Activated CD4-positive, alpha-beta T cell treated with anti-CD3 and anti-CD28 coated beads, Interleukin-2, amount 10 ng/mL, durations not matched to agents 24 days and 14 days (primary cell): ENCODE measurements at places on chromosomes 7 and 10. TPM values are rescaled to one million over a fixed set of nuclear protein-coding genes. Genes with fewer than 3 reads are reported as not detected.

DNA sequence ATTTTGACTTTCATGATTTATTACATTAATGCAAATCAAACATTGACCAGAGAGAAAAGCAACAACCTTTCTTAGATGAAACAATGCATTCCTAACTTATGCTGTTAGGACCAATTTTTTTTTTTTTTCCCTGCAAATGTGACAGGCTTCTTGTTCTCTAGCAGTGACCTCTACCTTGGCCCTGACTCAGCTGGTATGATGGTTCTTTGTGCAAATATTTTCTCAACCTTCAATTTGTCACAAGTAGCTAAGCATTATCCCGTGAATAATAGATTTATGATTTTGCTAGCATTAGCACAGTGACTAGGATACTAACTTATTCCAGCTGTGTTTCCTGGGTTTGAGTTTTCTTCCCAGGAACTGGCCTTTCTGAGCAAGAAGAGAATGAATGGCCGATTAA, 64.9 kb downstream of the PPP1R9A start:
- H3K36me3 ChIP-seq: no peaks in the 10 kb centered on the region
- no peaks in the 10 kb centered on the region for H3K27me3 ChIP-seq
- H3K27ac ChIP-seq: no peak overlapping the region
- H3K4me3 ChIP-seq: no peak overlapping the region

DNA sequence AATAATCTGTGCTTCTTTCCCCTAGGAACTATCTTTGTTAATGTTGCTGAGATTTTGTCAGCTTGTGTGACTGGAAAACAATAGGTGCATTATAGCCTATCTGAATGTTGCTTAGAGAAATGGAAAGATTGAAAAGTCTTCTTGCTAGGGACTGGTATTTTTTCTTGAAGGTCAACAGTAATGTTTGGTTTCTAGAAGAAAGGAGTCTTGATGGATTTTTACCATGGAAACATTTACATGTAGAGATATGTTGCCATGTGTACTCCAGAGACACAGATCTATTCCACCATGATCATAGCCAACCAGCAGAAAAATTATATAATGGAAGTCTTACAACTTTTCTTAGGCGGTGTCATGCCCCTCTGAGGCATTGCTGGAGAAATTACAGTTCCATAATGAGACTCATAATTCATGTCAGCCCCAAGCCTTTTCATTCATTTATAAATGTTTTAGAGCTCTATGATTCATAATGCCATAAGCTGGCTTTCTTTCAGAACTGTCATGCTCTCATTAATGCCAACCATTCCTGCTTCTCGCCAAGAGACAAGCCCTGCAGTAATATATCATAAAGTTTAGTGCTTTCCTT, 175.1 kb upstream of the PTPRZ1 start:
- no peak for DNase-seq
- no peak overlapping the region for H3K27ac ChIP-seq
- no peaks in the 10 kb centered on the region for H3K4me1 ChIP-seq
- no peaks in the 10 kb centered on the region for H3K36me3 ChIP-seq
- no peak overlapping the region for H3K4me3 ChIP-seq

CEP55 gene
- total RNA-seq: 58.5 and 59.3 TPM in 2 replicates

PLPP4 gene
- total RNA-seq: not detected in 2 replicates

DNA sequence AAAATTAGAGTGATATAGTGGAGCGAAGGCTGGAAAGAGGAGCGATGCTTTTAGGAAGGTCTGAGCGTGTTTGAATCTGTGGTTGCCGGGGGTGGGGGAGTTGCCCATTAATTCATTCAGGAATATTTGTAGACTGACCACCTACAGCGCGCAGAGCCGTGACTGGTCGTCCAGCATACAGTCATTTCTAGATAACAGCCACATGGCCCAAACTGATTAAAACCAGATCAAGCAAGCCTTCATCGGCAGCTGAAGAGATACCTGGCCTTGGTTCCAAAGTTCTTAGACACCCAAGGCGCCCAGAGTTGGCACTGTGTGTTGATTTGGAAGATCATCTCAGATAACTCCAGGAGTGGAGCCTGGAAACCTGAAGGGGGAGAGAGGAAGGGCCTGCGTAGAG, 1.7 kb downstream of the PROSER2 start:
- no peak overlapping the region for H3K27ac ChIP-seq
- no peak for DNase-seq
- no peak overlapping the region for H3K4me3 ChIP-seq
- H3K27me3 ChIP-seq: peaks cover 56% of the 10 kb centered on the region
- H3K36me3 ChIP-seq: no peaks in the 10 kb centered on the region
- peaks cover 4% of the 10 kb centered on the region for H3K4me1 ChIP-seq

GRCh38 chr7:96899108-96899507, 106.2 kb upstream of the DLX6 start:
- no peaks in the 10 kb centered on the region for H3K4me1 ChIP-seq
- no peak overlapping the region for H3K4me3 ChIP-seq
- no peaks in the 10 kb centered on the region for H3K36me3 ChIP-seq
- H3K27ac ChIP-seq: no peak overlapping the region
- DNase-seq: no peak

GNG11 gene
- total RNA-seq: not detected in 2 replicates

- H3K36me3 ChIP-seq: no peaks in the 10 kb centered on the region
- peaks cover 36% of the 10 kb centered on the region for H3K4me1 ChIP-seq
- H3K4me3 ChIP-seq: no peak overlapping the region
- H3K27me3 ChIP-seq: peaks cover 30% of the 10 kb centered on the region
- DNase-seq: no peak
Measured at GRCh38 chr7:101140746-101141382, 13.4 kb upstream of the AP1S1 start.

MEIG1 gene
- not detected in 2 replicates for total RNA-seq

DNA sequence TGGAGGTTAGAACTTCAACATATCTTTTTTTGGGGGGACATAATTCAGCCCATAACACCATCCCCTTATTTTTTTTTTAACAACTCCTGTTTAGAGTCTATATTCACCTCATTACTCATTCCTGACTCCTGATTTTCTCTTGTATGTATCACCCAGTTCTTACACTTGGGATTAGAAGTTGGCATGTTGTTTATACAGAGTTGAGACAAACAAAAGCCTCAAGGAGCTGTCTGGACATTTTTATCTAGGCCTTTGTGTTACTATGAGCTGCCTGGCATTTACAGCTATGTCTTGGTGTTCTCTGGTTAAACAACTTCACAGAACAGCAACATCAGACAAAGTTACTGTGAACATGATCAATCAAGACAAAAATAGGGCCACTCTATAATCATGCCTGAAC, 517.5 kb downstream of the KIF20B start:
- DNase-seq: no peak
- H3K36me3 ChIP-seq: no peaks in the 10 kb centered on the region

DNA sequence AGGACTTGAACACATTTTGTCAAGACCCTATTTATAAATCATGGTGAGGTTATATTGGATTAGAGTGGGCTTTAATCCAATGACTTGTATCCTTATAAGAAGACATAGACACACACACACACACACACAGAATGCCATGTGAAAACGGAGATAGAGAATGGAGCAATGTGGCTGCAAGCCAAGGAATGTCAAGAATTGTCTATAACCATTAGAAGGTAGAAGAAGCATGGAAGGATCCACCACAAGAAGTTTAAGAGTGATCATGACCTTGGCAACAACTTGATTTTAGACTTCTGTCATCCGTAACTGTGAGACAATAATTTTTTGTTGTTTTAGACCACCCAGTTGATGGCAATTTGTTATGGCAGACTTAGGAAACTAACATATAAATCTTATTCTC, 514.2 kb downstream of the TFEC start:
- H3K4me1 ChIP-seq: no peaks in the 10 kb centered on the region
- H3K4me3 ChIP-seq: no peak overlapping the region
- peaks cover 2% of the 10 kb centered on the region for H3K27me3 ChIP-seq
- no peak overlapping the region for H3K27ac ChIP-seq
- DNase-seq: no peak
- no peaks in the 10 kb centered on the region for H3K36me3 ChIP-seq

DNA sequence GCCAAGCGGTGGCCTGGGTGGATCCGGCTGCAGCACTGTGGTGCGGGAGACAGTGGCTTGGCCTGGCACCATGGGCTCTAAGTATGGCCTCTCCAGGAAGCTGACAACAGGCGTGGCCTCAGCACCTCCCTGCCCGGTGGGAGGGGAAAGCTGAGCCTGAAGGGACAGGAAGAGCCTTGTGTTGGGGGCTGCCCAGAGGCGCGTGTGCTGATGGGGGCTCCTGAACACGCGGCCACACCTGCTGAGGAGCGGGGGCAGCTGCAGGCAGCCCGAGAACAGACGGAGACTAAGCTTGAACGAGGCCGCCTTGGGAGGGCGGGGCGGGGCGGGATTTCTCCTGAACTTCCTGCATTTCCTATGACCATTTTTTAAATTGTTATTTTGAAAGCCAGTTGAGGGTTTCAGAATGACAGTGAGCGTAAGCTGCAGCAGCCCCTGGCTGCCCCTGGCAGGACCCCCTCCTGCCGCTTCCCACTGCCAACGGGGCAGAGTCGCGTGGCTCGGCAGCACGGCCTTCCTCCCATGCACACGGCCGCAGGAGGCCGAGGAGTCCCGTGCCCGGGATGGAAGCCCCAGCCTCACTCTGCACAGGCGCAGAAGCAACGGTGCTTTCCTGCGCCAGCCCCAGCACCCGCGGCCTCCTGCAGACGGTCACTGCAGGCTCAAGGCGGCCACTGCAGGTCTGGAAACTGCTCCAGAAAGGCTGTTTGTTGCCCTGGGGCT, 43.2 kb downstream of the DPYSL4 start:
- peak overlapping the region; percentile 82 for H3K4me3 ChIP-seq
- H3K27ac ChIP-seq: peak overlapping the region; percentile 94
- peak; percentile 88 for DNase-seq
- no peaks in the 10 kb centered on the region for H3K27me3 ChIP-seq
- no peaks in the 10 kb centered on the region for H3K36me3 ChIP-seq

TMEM140 gene
- 2.2 TPM in 2 replicates for total RNA-seq

PIK3CG gene
- 28.1 and 29.2 TPM in 2 replicates for total RNA-seq

- H3K27me3 ChIP-seq: no peaks in the 10 kb centered on the region
- H3K27ac ChIP-seq: no peak overlapping the region
- H3K36me3 ChIP-seq: peaks cover 98% of the 10 kb centered on the region
Measured at GRCh38 chr10:62057850-62058249, 156.4 kb downstream of the ARID5B start.

CFAP43 gene
- not detected in 2 replicates for total RNA-seq

KEL gene
- 0.12 and 0.37 TPM in 2 replicates for total RNA-seq

DNA sequence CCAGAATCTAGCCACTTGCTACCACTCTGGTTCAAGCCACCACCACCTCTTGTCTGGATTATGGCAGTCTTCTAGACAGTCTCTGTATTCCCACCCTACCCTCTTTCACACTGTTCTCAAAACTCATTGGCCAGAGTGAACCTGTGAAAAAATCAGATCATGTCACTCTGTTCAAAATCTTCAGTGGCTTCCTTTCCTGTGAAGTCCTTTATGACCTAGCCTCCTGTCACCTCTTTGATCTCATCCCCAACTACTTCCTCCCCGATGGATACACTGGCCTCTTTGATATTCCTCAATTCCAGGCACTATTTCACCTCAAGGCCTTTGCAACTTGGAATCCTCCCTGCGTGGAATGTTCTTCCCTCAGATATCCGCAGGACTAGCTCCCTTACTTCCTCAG, 21.2 kb upstream of the ANLN start:
- peak overlapping the region; percentile 24 for H3K4me3 ChIP-seq
- DNase-seq: no peak
- H3K4me1 ChIP-seq: peaks cover 4% of the 10 kb centered on the region
- no peak overlapping the region for H3K27ac ChIP-seq

DNA sequence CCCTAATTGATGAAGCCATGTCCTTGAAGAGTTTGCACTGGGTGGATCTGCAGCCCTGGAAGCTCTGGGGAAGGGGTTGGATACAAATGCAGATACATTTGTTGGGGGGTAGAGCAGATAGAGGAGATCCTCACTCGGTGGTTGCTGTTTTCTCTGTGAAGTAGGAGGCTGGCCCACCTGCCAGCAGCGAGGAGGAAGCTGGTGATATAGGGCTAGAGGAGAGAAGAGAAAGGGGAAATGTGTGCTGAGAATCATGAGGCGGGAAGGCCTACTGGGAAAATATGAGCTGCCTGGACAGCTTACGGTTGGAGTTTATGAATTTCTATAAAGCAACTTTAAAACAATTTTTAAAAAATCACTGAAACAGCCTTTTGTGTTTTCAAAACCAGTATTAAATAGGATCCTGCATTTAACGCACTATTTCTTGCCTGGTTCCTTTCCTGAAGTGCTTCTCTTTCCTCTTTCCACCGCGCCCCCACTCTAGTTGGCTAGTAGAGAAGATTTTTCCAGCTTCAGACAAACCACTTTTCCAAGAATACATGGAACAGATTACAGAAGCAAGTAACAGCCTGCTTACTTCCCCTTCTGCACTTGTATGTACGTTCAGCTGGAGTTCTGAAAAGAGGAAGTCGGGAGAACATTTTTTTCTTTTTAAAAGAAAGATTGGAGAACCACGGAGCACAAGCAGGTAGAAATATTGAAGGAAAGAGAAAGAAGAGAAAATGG, 100.6 kb upstream of the GLCCI1 start:
- H3K27ac ChIP-seq: no peak overlapping the region
- no peaks in the 10 kb centered on the region for H3K4me1 ChIP-seq
- H3K27me3 ChIP-seq: no peaks in the 10 kb centered on the region
- DNase-seq: no peak
- H3K36me3 ChIP-seq: no peaks in the 10 kb centered on the region
- H3K4me3 ChIP-seq: no peak overlapping the region
